ENCODE measurements at places on chromosomes 1 and 21.

GRCh38 chr1:61925591-61926298 lies 183.5 kb downstream of the PATJ start:
- DNase-seq = no peak

- no peak for DNase-seq
These were observed 58.4 kb downstream of the ITPKB start for GRCh38 chr1:226680653-226681052.

GRCh38 chr1:203625628-203626019 lies 1.0 kb upstream of the ATP2B4 start:
- DNase-seq = peak; percentile 56

DNA sequence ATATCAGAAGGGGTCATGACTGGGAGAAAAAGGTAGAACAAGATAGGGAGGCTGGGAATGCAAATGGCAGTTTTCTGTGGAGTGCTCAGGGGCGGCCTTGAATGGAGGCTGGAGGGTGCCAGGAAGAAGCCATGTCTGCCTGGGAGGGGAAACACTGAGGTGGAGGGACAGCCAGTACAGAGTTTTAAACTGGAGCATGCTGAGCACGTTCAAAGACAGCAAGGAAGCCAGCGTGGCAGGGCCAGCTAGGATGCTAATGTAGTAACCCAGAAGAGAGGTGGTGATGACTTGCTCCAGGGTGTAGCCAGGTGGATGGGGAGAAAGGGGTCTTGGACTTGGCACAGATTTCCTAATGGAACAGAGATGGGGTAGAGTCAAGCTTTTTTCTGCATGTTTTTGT lies 445.8 kb upstream of the VAMP3 start:
- no peak for DNase-seq

DNA sequence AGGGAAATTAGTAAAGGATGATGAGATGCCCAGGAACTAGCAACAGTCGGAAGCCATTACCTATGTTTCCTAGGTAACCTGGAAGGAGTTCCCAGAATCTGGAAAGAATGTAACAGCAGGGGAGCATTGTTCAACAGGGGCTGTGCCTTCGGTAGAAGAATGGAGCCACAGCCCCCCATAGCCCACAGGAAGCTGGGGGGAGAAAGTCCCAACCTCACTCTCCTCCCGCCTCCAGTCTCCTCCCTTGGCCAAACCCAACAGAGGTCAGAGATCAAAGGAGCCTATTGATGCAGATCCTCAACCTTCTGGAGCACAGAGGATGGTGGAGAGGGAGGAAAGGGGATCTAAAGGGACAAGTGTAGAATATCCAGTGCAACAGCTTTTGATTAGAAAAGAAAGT lies 131.5 kb upstream of the SLC44A3 start:
- no peak for DNase-seq

DNA sequence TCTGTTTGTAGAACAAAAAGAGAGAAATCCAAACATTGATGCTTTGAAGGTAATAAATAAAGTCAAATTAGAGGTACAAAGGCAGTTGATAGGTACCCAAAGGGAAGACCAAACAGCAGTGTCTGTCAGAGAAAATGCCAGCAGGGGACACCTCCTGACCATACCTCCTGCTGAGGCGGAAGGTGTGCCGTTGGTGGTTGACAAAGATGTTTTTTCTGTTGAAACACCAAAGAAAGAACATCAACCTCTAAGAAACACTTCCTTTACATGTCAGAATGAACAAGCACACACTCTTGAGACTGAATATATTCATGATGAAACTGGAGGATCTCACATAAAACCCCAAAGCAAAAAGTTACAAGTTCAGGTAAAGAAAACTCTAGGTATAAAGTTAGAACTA lies 128.3 kb downstream of the MACF1 start:
- no peak for DNase-seq

DNA sequence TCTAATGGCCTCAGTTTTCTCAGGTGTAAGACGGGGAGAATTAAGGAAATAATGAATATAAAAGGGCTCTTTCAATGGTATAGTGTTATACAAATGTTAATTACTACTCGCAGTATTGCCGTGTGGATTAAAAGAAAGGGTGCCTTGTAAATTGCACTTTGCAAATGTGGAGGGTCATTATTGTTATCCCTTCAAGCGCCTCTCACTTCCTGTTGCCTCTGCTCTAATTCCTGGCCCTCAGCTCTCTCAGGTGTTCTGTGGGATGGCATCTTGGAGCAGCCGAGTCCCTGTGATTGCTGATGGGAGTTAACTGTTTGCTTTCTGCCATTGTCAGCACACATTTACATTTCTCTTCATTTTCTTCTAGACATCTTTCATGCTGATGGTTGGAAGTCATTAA lies 7.1 kb upstream of the S100A11 start:
- no peak for DNase-seq

- DNase-seq = no peak
These were observed 38.5 kb downstream of the MACO1 start for GRCh38 chr1:25469177-25469576.

GRCh38 chr1:3037281-3038040 lies 16.2 kb downstream of the ACTRT2 start:
- no peak for DNase-seq

DNA sequence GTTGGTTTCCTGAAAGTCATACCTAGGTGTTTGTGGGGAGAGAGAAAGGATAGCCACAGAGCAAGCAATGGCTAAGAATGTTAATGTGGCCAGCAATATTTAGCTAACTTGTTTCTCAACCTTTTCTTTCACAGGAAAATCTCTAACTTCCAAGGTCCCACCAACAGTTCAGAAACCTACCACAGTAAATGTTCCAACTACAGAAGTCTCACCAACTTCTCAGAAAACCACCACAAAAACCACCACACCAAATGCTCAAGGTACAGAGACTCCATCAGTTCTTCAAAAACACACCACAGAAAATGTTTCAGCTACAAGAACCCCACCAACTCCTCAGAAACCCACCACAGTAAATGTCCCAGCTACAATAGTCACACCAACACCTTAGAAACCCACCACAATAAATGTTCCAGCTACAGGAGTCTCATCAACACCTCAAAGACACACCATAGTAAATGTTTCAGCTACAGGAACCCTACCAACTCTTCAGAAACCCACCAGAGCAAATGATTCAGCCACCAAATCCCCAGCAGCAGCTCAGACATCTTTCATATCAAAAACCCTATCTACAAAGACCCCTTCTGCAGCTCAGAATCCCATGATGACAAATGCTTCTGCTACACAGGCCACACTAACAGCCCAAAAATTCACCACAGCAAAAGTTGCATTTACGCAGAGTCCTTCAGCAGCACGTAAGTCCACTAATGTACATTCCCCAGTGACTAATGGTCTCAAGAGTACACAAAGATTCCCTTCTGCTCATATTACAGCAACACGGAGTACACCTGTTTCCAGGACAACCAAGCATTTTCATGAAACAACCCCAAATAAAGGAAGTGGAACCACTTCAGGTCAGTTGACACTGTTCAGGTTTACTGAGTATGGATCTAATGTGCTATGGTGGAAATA lies 15.3 kb downstream of the CD55 start:
- peak; percentile 39 for DNase-seq

DNA sequence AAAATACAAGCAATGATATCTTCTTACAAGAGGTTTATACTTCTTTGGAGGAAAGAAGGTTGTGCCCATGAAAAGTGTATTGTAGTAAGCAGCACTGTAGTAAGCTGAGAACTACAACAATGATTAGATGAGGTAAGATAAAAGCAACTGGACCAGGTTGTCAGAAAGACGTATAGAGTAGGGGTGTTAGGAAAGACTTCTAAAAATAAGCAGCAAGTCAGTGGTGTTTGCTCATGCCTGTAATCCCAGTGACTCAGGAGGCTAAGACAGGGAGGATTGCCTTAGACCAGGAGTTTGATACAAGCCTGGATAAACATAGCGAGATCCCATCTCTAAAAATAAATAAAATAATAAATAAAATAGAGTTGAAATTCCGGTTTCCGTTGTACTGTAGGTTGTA lies 4.3 kb upstream of the OR10X1 start:
- no peak for DNase-seq

DNA sequence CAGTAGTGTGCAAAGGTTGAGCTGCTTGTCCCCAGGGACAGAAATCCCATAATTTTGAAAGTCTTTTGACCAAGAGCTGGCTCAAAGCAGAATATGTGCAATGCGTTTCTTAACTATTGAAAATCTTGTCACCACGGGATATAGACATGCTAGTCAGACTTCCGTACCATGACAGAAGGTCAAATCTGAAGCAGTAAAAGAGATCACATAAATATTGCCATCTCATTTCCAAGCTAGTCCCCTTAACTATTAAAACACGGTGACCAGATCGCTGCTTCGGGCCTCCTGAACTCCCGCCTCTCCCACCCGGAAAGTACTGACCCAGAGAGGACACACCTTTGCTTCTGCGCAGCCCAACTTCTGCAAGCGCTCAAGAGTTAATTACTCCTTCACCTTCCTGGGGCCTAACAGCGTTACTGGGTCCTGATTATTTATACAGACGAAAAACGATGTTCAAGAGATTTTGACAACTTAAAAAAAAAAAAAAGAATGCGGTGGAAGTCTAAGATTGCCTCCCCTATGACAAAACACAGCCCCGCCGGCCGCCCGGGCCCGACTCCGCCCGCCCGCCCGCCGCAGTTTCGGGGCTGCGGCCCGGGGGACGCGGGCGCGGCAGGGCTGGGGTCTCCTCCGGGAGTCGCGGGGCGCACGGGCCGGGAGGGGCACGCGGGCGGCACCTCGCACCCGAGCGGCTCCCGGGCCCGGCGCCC lies 692 bp downstream of the SORT1 start:
- DNase-seq = no peak

GRCh38 chr1:2260917-2261316 lies 32.8 kb downstream of the SKI start:
- no peak for DNase-seq

- no peak for DNase-seq
These were observed 108.2 kb downstream of the CDC7 start for GRCh38 chr1:91608876-91609275.

GRCh38 chr1:44220001-44220751 lies 6.9 kb downstream of the DMAP1 start:
- no peak for DNase-seq

GRCh38 chr1:119816407-119816806 lies 5.1 kb upstream of the REG4 start:
- no peak for DNase-seq

GRCh38 chr1:18529714-18530113 lies 49.0 kb downstream of the KLHDC7A start:
- no peak for DNase-seq

DNA sequence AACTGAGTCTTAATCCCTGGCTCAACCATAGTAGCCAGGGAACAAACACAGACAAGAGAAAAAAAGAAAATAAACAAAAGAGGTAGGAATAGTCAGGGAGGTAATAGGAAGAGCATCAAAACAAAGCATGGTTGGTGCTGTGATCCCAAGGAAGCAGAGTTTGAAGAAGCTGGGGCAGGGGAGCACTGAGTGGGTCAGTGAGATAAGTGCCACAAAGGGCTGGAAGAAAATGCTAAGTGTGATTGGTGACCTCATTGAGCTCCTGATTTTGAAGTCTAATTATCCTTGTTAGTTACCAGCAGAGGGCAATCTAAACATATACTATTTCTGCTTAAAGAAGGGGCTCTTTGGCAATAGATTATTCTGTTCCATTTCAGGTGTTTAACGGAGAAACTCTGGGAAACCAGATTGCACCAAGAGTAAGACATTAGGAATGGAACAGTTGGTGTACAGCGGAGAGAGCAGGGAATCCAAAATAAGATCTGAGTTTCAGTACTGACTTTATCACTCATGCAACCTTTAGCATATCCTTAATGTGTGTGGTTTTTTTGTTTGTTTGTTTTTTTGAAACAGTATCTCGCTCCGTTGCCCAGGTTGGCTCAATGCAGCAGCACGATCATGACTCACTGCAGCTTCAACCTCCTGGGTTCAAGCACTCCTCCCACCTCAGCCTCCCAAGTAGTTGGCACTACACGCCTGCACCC lies 30.7 kb upstream of the KIAA1614 start:
- no peak for DNase-seq

DNA sequence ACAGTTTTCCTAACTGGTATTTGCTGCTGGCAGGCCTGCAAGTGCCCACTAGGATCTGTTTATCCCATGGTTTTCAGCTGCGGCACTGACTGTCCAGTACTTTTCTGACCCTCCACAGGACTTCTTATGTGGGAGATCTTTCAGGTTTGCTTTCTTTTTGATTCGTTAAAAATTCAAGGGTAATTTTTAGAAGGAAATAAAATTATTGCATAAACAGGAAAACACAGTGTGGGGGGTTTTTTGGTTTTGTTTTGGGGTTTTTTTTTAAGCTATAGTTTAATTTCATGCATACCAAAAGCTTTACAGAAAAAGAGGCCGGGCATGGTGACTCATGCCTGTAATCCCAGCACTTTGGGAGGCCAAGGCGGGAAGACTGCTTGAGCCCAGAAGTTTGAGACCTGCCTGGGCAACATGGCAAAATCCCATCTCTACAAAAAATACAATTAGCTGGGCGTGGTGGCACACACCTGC lies 3.6 kb downstream of the NIBAN1 start:
- no peak for DNase-seq

- no peak for DNase-seq
These were observed 534.6 kb downstream of the SMYD3 start for GRCh38 chr1:245972476-245972875.

GRCh38 chr1:66831529-66832239 lies 30.6 kb upstream of the INSL5 start:
- DNase-seq = no peak

GRCh38 chr1:169271098-169271497 lies 96.5 kb downstream of the NME7 start:
- no peak for DNase-seq

GRCh38 chr1:168348146-168348709 lies 67.6 kb downstream of the TBX19 start:
- DNase-seq = no peak

GRCh38 chr1:105359457-105359856 lies 1609.8 kb downstream of the AMY1C start:
- no peak for DNase-seq

- no peak for DNase-seq
These were observed 10.4 kb upstream of the BCAR3 start for GRCh38 chr1:93692026-93692425.

DNA sequence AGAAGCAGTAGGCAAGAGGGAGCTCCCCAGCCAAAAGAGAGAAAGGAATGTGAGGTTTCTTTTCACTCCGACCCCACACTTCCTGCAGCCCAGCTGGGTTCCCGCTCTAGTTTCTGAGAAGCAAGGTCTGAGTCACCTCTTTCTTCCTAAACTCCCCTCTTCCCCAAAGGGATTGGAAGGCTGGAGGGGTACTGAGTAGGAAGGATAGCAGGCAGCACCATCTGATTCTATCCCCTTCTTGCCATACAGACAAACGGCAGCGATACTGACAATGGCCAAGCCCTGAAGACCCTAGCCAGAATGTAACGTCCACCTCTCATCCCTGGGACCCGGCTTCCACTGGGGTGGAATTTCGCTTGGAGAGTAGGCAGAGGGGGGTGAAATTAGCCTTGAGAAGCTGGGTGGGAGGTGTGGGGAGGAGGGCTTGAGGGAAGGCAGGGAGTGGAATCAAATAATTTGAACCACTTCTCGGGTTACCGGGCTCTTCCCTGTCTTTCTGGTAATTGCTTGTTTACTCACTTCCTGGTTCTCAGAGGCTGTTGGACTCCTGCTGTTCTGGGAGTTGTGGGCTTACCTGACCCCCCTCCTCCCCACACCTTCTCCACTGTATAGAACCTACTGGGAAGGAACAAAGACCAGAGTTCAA lies 13.2 kb downstream of the IER5 start:
- DNase-seq = no peak

GRCh38 chr1:8473891-8474300 lies 156.0 kb downstream of the SLC45A1 start:
- no peak for DNase-seq

GRCh38 chr1:152942161-152942560 lies 4.8 kb upstream of the SPRR5 start:
- DNase-seq = no peak

GRCh38 chr1:49106445-49106844 lies 329.8 kb upstream of the BEND5 start:
- DNase-seq = no peak

All from stimulated activated CD4-positive, alpha-beta T cell treated with anti-CD3 and anti-CD28 coated beads, Interleukin-1b, Interleukin-23, amount 100 ng/mL, for 48 hours (primary cell).